Activated T-cell treated with anti-CD3 and anti-CD28 coated beads for 1 hour (primary cell): ENCODE measurements at places on chromosomes 16 and 17.

DNA sequence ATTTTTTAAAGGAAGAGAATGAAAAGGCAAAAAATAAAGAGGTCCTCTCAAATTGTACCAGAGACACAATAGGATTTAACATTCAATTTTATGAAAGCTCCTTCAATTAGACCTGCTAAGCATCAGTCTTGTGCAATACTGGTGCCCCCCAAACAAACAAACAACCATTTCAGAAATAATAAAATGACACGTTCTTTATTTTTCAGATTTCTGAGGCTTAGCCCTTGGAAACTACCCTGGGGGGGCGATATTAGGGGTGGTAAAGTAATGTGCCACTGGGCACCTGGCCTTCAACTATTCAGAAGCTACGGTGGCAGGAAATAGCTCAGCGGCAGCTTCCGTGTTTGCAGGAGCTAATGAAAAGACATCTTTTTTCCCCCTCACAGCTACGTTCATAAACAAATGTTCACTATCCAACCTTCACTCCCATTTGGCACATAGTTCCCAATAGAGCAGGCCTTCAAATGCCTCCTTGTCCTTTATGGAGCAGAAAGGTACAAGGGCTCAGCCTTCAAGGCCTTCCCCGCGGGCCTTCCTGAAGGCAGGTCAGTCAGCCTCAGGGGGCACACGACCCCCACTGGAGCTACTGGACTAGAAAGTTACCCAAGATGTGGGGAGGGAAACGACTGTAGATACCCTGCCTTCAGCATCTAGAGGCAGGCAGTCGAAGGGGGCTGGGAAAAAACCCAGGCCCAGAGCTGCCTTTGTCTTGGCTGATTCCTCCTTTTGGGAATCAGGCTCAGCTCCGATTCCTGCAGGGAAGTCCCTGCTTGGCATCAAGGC, 44.1 kb downstream of the TBX4 start:
- DNase-seq, result no peak

DNA sequence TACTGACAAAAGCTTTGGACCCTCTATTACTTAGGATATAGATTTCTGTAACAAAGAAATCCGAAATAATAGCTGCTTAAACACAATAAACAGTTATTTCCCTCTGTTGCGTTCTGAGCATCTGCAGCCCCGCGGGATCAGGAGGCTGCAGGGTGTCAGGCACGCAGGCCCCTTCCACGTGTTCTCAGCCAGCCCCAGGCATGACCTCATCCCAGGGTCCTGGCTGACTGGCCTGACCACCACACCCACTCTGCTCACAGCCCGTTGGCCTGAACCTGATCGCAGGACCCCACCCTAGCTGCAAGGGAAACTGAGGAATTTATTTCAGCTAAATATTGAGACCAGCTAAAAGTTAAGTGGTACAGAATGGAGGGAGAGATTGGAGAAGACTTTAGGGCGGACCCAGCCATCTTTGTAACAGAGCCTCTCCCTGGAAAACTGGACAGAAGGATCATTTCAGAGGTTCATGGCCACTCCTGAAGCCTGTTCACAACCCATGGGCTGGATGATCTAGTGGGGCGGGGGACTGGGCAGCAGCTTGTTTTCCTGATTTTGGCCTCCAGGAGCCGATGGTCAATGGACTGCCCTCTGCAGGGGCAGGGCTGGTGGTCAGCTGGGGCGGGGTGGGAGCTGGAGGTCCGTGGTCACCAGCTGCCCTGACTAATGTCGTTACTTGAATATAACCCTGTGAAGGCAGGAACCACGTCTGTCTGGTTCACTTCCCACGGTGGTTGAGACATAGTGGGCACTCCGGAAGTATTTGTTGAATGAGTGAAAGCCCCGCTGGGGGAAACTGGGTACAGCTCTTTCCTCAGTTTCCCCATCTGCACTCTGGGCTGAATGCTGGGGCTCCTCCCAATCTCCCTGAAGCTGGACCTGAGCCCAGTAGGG, 10.9 kb downstream of the CETP start:
- DNase-seq, result no peak

DNA sequence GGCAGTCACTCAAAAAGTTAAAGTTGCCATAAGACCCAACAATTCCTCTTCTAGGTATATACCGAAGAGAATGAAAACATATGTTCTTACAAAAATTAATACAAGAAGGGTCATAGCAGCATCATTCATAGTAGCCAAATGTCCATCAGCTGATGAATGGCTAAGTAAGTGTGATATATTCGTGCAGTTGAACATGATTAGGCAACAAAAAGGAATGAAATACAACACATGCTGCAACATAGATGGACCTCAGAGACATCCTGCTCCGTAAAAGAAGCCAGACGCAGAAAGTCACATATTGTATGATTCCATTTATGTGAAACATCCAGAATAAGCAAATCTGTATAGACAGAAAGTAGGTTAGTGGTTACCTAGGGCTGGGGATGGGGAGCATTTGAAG, 229.4 kb upstream of the CACNG5 start:
- no peak for DNase-seq

DNA sequence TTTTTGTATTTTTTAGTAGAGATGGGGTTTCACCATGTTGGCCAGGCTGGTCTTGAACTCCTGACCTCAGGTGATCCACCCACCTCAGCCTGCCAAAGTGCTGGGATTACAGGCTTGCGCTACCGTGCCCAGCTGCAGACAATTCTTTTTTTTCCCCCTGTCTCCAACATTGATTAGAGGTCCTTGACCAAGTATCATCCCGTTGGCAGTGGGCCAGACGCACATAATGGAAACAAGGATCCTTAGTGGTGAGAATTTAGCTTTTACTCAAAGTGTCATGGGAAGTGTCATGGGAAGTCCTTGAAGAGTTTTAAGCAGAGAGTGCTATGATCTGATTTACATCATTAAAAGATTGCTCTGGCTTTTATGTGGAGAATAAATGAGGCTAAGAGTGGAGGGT, 2.1 kb upstream of the FBXO47 start:
- no peak for DNase-seq

- no peak for DNase-seq
Measured at GRCh38 chr17:68853036-68853435, 102.2 kb downstream of the ABCA8 start.

DNA sequence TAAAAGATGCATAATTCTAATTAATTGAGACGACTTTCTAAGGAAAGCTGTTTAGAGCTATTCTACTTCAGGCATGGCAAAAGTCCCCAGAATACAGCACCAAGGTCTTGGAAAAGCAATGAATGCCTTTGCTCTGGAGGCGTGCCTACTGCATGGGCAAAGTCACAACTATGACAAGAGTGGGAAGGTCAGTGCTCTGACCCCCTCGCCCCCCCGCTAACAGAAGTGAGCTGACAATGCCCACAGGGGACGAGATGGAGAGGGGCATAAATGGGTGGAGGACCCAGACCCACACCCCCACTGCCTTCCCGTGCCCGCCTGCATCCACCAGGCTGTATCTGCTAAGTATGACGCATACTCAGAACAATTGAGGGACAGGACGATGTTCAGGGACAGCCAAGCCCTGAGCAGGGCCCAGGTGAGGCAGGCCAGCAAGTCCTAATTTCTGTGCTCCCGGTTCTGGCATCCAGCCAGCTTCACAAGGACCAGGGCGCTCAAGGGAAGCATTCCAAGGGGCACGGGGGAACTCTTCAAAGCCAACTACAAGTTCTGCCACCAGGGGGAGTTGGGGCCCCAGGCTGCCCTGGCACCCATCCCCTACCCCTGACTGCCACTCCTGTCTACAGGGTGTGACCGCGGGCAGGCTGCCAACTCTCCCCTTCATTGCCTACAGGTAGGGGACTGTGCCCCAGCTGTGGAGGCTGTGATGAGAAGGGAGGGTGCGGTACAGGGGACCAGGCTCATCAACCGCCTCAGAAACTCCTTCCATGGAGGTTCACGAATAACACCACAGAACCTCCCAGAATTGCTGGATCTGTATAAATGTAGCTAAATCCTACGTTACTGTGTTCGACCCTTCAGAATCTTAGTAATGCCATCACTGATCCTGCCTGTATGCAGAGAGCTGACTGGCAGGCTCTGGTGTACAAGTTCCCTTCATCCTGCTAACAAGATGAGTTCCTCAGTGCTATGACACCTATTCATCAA, 20.8 kb downstream of the NPRL3 start:
- peak; percentile 56 for DNase-seq

DNA sequence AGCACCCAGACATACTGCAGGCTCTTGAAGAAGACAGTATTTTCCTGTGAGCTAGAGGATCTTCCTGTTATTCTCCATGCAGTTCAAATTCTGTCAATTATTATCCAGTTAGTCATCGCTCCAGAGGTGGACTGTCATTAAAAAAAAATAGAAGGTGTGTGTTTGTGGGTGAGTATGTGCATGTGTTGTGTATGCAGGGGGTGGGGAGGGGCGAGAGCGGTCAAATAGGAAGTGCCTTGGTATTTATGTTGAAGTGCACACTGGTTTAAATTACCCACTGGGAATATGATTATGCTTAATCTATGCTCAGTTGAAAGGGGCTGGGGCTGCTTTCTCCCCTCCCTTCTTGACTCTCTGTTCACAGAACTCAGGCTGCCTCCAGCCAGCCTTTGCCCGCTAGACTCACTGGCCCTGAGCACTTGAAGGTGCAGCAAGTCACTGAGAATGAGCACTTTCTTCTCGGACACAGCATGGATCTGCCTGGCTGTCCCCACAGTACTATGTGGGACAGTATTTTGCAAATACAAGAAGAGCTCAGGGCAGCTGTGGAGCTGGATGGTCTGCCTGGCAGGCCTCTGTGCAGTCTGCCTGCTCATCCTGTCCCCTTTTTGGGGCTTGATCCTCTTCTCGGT, at the start of gene HSD17B2:
Gene HSD17B2, plus strand, starts transcription at position 273 of the 632 bp plus-strand sequence. Its CDS starts 172 bp downstream, at position 445.
- DNase-seq, result no peak

GRCh38 chr17:6641247-6641863, 495 bp downstream of the TXNDC17 start:
- no peak for DNase-seq

DNA sequence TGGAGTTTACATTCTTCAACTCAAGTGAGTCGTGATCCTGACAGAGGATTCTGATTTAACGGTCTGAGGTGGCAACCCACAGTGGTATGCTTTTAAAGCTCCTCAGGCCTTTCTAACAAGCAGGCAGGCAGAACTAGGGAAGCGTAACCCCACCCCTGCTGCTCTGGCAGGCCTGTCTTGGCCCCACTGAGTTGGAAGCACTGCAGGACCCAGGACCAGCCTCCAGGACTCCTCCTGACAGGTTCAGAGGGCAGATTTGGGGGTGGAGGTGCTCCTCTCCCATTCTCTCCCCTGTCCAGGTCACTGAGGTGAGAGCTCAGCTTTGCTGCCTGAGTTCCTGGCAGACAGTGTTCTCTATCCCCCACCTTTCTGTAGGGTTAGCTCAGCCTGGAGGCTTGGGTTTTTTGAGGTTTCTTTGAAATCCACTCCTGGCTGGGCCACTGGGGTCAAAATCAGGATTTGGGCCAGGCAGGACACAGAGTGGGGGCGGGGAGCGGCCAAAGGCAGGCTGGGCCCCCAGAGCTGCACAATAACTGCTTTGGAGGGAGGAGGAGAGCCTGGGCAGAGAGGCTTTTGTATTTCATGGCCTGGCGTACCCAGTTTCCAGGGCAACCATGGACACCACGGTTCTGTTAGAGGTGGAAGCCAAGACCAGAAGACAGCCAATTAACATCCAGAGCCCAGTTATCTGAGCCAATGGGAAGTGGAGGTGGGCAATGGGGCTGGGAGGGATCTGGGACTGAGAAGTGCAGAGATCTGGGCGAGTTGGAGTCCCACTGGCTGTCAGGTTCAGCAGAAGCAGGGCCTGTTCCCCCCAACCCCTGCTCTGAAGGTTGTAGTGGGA, 9.5 kb downstream of the MRPL27 start:
- DNase-seq, result no peak

DNA sequence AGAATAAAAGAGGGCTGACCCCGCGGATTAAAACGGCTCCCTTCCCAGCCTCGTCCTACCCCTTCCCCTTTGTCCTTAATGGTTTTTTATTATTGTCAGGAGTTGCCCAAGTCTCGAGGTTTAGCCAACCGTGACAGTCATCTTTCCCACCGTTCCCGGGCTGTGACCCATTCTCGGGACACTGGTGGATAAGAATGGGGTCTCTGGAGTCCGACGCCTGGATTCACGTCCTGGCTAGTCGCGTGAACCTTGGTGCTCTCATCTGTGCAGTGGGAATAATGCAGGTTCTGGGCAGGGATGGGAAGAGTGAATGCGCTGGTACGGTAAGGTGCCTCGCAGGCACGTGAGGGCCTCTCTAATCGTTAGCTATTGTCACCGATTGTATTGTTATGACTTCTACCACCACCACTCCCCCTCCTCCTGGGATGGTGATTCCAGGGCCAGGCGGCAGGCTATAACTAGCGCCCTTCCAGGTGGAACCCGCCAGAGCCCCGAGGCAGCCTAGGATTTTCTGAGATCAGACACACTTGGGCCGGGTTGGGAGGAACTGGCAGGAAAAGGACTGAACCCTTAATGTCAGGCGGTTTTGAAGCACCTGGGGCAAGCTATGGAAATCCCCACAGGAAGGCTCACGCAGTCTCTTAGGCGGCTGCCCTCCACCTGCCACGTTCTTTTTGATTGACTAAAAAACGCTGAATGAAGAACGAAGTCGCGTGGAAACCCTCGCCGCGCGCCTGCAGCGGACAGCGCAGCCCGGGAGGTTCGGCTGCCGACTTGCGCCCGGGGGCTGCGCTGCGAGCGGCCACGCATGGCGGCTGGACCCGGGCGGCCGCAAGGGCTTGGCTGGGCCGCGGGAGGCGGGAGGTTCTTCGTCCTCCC, 2.7 kb downstream of the HS3ST3B1 start:
- DNase-seq, result peak; percentile 27

DNA sequence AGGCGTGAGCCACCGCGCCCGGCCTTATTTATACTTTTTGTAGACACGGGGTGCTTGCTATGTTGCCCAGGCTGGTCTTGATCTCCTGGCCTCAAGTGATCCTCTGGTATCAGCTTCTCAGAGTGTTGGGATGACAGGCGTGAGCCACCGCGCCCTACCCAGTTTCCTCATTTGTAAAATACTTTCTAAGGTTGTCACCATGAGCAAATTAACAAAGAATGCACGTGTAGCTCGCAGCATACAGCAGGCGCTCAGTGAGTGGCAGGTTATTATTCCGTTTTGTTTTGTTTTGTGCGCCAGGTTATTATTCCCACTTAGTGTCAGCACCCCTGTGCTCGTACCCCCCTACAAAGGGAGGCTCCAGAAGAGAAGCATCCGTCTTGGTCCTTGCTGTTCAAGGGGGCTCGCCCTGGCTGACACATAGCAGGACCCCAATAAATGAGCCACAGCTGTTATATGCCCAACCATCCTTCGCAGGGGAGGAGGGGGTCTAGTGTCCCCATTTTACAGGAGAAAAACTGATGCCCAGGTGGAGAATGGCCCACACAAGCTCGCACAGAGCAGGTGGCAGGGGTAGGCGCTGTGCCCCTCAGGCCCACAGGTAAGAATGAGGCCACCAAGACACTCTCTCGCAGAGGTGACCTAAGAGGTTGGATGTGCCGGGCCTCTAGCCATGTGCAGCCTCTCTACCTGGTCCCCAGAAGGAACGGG, 686 bp upstream of the MIEF2 start:
- no peak for DNase-seq

DNA sequence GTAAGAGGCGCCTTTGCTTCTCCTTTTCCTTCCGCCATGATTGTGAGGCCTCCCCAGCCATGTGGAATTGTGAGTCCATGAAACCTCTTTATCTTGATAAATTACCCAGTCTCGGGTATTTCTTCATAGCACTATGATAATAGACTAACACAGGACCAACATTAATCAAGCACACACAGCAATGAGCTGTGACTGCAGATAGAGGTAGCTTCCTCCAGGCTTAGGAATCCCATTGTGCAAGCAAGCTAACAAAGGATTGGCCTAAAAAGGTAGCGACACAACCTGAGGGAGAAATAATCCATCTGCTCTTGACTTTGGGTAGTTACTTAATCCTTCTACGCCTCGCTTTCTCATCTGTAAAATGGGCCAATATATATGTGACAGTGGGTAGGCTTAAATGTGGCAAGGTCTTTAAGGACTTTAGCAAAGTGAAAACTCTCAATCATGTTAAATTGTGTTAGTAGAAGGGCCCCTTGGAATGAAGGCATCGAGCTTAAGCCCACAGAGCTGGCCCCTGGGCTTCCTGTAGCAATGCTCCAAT, 393.6 kb downstream of the SOX9 start:
- no peak for DNase-seq
